Stimulated activated CD4-positive, alpha-beta T cell treated with anti-CD3 and anti-CD28 coated beads, TNF-alpha, amount 100 ng/mL, for 4 hours (primary cell): ENCODE measurements at places on chromosomes 6 and 20.

- no peak for DNase-seq
Observed at GRCh38 chr6:14948586-14949245, 297.2 kb upstream of the JARID2 start.

DNA sequence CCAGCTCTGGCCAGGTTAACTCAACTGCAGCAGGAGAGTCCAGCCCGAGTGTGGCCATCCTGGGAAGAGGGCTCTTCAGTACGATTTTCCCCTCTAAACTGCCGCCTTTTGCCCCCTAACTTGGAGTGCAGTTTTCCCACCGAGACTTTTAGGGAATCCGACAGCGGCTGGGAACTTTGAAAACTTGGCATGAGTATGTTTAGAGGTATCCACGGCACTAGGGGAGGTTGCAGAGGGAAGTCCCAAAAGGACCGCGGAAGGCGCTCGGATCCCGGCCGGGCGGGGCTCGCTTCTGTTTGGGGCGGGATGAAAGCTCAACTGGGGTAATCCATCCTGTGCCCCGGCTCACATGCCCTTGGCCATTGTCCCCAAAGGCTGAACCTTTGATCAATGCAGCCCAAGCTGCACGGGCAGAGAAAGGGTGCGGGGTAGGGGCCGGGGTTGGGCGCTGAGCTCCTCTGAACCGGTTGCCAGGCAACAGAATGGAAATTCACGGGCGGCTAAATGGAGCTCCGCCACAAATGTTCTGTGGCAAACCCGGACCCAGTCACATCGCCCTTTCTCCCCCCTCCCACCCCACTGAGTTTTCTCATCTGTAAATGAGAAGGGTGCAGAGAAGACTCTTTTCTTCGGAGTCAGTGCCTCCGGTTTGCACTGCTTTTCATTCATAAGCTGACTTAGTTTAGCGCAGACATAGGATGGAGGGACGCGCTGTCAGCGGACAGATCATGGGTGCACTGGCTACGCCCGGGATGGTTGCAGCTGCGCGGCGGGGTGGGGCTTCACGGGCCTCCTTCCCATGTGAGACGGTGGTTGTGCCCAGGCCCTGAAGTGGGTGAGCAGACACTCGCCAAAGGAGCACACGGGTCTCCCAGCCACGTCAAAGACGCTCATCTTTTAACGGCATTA is 2.3 kb downstream of the BMP6 start:
- DNase-seq = no peak

DNA sequence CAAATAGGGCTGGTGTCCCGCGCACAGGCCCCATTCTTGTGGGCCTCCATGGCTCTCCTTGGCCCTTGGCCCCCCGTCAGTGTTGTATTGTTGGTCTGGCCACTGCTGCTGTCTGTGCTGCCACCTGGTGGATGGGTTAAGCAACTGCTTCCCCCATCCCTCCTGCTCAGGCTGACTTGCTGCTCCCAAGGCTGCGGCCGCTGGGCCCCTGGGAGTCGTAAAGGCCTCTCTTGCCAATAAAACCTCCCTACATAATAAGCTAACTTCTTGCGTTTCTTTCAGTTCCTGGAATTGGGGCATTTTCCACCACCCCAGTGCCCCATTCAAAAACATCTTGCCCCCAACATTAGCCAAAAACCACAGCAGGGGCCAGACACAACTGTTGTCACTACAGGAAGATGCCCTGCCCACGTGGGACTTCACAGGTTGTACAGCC is 27.1 kb downstream of the CD83 start:
- DNase-seq = peak; percentile 60

DNA sequence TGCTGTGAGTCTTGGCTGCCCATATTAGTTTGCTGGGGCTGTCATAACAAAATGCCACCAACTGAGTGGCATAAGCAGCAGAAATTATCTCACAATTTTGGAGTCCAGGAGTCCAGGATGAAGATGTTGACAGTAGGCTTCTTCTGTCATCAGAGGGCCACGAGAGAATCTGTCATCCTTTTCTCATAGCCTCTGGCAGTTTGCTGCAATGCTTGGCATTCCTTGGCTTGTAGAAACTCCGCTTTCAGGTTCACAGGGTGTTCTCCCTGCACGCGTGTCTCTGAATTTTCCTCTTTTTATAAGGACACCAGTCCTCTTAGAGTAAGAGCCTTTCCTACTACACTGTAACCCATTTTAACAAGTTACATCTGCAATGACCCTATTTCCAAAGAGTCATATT is 838.4 kb downstream of the TFAP2A start:
- DNase-seq = no peak

- no peak for DNase-seq
Observed at GRCh38 chr20:55143601-55144000, 668.2 kb downstream of the DOK5 start.

DNA sequence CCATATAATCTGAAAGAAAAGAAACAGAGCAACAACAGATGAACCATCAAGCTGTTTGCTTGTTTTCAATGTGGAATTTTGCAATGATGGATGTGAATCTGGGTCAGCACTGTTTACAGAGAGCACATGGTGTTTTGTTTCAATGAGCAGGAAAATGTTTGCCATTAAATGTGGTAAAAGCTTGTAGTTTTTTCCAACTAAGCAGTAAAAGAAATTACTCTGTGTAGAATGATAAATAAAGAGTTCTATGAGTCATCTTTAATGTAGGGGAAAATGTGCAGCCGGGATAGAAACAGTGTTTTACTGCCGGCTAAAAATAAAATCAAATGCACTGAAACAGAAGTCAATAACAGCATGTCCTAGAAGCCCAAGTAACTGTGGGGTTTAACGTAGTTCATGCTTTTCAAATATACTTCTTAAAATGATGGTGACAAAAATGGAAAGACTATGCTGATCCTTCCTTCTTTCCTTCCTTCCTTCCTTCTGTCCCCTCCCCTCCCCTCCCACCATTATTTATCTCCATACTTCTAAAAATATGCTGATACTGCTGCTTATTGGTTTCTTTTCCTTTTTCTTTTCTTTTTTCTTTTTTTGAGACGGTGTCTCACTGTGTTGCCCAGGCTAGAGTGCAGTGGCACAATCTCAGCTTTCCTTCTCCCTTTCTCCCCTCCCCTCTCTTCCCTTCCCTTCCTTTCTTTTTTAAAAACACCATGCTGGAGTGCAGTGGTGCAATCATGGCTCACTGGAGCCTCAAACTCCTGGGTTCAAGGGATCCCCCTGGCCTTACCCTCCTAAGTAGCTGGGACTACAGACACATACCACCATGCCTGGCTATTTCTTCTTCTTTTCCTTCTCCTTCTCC is 6.3 kb upstream of the NAA20 start:
- DNase-seq = no peak

GRCh38 chr6:4953440-4953839 is 50.4 kb downstream of the RPP40 start:
- DNase-seq = no peak
